ENCODE measurements at places on chromosomes 6 and 20.

- DNase-seq: no peak
Observed at GRCh38 chr6:23983735-23984134, 142.3 kb upstream of the NRSN1 start.

- no peak for DNase-seq
Observed at GRCh38 chr6:112179631-112180030, 74.7 kb downstream of the LAMA4 start.

DNA sequence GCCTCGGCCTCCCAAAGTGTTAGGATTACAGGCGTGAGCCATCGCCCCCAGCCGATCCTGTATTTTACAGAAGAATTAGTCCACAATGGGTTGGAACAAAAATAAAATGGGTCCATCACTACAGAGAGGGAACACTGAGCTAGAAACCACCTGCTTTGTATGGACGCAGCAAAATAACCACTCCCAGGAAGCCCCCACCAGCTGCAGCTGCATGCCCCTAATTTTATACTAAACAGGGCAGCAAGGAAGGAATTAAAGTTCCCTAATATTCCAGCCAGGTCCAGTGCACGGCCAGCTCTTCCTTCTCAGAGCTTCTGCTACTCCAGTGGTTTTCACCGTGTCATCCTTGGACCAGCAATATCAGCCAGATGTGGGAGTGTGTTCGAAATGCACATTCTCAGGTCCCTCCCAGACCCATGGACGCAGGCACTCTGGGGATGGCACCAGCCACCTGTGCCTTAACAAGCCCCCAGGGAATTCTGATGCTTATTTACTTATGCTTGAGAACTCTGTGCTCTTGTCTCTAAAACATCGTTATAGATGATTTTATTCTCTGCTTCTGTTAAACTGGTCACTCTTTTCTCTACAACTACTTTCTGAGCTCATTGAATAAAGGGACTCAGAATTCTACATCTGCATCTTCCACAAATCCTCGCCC lies 189.5 kb upstream of the SLC24A3 start:
- no peak for DNase-seq

GRCh38 chr6:138231381-138231886 lies 13.1 kb upstream of the PBOV1 start:
- no peak for DNase-seq

DNA sequence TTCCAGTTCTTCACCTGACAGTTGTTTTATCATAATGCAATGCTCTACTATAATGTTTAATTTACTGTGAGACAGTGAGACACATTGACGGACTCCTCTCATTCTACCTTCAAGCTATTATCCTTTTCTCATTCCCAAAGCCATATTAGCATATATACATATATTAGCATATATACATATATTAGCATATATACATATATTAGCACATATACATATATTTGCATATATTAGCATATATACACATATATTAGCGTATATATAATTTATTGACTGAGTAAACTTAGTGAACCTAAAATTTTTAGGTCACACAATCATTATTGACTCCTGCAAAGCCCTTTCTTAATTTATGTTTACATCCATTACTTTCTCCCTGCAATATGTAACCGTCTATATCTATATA lies 555.0 kb upstream of the ADGRB3 start:
- DNase-seq: no peak

GRCh38 chr6:169224716-169225115 lies 28.9 kb downstream of the THBS2 start:
- DNase-seq: no peak

- DNase-seq: no peak
Observed at GRCh38 chr6:137241481-137242038, 22.4 kb upstream of the IFNGR1 start.

- no peak for DNase-seq
Observed at GRCh38 chr20:23446505-23446904, 6.2 kb downstream of the CST11 start.

DNA sequence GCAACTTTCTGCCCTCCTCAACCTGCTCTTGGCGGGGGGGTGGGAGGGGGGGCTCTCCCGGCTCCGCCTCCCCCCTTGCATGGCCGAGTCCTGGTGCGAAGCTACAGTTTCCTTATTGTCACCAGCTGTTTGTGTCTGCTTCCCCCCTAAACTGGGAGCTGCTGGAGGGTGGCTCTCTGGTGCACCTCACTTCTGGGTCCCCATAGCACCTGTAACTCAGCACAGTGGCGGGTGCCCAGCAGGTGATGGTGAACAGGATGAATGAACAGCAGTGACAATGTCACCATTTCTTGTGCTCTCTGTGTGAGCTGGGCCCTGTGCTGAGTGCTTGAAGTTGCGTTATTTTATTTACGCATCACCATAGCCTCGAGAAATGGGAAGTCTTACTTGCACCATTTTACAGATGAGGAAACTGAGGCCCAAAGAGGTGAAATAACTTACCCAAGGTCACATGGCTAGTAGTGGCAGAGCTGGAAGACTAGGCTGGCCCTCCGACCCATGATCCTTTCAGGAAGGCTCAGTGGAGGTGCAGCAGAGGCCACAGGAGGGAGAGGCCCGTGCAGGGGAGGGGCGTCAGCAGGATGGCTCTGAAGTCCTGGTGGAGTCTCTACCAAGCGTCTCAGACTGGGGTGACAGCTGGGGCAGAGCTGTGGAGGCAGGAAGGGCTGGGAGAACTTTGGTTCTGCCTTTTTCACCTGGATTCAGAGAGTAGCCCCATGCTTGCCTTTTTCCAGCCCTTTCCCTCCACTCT lies 41.8 kb downstream of the SRC start:
- DNase-seq: no peak

DNA sequence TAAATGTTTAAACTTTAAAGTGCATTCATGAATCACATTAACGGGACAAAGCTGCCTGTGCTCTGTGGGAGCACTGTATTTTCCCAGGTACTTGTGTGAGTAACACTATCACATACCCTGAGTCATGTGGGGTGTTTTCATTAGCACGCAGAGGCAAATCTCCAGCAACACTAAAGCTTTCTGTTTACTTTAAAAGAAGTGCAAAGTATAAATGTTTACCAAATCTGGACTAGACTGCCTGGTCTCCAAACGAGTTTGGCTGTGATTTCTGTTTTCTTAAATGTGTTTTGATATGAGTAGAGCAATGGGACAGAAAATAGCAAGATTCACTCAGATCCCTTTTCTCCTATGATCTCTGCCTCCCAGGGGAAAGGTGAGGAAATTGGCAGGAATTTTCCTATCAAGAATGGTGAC lies 28.8 kb upstream of the RIPPLY2 start:
- no peak for DNase-seq

DNA sequence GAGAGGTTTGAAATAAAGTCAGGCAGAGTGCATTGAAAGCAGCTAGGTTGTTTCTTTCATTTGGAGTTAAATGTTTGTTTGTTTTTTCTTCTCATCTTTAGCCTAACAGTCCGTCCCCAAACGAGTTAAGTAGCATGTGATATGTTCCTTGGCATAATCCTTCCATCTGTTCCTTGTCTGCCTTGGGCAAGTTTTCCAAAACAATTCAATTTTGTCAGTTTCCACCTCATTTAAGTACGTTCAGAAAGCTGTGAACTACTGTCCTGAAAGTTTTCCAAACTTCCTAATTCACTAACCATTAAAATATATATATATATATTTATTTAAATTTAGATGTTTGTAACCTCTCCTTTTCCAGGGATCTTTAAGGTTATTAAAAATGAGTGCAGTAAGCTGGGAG lies 61.8 kb upstream of the HDAC2 start:
- DNase-seq: no peak

- DNase-seq: no peak
Observed at GRCh38 chr6:157535340-157536222, 154.6 kb downstream of the ZDHHC14 start.

- DNase-seq: no peak
Observed at GRCh38 chr6:90249458-90249857, 47.2 kb downstream of the BACH2 start.

GRCh38 chr6:119647309-119647708 lies 297.7 kb upstream of the MAN1A1 start:
- no peak for DNase-seq

- DNase-seq: no peak
Observed at GRCh38 chr6:22145376-22145775, 151.5 kb downstream of the PRL start.

DNA sequence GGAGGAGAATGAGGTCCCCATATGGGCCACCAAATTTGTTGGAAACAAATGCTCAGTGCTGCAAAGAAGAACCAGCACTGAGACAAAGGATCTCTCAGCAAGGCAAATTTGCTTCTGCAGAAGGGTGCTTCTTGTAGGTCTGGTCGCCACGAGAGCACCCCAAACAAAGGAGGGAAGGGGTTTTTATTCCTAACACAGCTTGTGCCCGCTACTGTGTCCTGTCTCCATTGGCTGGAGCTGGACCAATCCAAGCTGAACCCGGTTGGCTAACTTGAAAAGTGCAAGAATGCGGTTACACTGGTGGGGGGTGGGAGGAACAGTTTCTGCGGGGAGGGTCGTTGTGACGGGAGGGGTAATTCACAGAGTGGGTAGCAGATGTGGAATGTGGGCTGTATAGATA lies 54.1 kb upstream of the TULP1 start:
- DNase-seq: no peak

GRCh38 chr6:107618672-107619071 lies 128.8 kb downstream of the SOBP start:
- no peak for DNase-seq

- no peak for DNase-seq
Observed at GRCh38 chr20:32037929-32038328, 14.1 kb upstream of the HCK start.

DNA sequence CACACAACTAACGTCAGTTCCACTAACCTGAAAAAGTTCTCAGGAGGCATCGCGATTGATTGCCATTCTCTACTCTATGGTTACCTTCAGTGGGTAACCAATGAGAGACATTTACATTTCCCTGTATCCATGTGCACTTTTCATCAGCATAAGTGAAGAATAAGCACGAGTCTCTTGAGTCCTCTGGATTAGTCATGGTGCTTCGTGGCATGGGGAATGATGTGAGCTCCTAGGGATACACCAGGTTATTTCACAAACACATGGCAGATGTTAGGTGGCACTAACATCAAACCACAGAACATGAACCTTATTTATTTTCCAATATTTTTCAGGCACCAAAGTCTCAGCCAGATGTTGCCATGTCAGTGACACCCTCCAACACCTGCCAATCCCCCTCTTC lies 64.0 kb downstream of the FYN start:
- no peak for DNase-seq

DNA sequence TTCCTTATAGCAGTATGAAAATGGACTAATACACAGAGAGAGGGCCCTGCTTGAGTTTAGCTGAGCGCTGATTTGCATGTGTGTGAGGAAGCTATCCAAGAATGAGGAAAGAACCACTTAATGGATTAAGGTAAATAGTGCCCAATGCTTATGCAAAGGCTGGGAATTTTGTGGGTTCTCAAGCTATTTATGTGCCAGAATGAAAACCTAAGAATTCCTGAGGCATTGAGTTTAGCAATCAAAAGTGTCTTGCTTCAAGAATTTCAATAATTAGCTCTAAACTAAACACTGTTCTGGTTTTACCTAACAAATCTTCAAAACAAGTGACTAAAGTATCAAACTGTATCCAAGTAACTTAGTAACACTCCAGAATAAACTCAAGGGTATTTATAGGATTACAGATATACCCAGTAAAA lies 7.0 kb upstream of the OR14J1 start:
- no peak for DNase-seq

DNA sequence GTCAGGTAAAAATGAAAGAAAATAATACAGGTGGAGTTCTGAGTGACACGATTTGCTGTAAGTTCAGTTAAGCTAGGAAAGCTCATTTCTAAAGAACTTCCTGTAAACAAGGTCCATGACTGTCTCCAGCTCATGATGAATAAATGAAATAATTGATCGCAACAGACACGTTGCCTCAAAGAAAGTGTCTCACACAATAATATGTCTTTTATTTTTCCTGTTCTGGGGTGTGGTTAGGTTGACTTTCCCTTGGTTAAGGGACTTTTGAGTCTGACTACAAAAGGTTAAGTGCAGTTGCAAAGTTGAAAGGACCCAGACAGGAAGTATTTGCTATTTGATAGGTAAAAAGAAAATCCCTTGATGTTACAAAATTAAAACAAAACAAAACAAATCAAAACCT lies 304.2 kb upstream of the PRDM1 start:
- no peak for DNase-seq

All from GOT3 (cell line).